ENCODE measurements at places on chromosomes 12 and 14.

DNA sequence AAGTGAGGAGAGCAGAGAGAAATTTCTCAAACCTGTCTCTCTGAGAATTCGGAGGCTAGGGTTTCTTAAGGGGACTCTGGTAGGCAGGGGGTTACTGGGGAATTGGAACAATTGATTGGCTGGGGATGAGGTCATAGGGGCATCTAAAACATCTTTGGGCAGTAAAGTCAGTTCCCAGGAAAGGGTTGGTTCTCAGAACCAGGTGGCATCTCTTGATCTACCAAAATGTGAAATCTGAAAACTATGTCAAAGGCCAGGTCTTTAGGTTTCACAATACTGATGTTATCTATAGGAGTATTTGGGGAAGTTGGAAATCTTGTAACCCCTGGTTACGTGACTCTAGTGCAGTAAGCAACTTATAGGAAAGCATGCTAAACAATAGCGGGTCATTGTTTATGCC is 6.9 kb downstream of the C12orf75 start:
- no peak for DNase-seq
- peaks cover 3% of the 10 kb centered on the region for H3K36me3 ChIP-seq
- peaks cover 8% of the 10 kb centered on the region for H3K4me1 ChIP-seq
- no peak overlapping the region for H3K27ac ChIP-seq
- H3K4me3 ChIP-seq, result no peak overlapping the region
- no peaks in the 10 kb centered on the region for H3K27me3 ChIP-seq

GRCh38 chr12:78191611-78192010 is 360.9 kb downstream of the NAV3 start:
- no peaks in the 10 kb centered on the region for H3K36me3 ChIP-seq
- no peak overlapping the region for H3K27ac ChIP-seq
- H3K27me3 ChIP-seq, result no peaks in the 10 kb centered on the region
- DNase-seq, result no peak

DNA sequence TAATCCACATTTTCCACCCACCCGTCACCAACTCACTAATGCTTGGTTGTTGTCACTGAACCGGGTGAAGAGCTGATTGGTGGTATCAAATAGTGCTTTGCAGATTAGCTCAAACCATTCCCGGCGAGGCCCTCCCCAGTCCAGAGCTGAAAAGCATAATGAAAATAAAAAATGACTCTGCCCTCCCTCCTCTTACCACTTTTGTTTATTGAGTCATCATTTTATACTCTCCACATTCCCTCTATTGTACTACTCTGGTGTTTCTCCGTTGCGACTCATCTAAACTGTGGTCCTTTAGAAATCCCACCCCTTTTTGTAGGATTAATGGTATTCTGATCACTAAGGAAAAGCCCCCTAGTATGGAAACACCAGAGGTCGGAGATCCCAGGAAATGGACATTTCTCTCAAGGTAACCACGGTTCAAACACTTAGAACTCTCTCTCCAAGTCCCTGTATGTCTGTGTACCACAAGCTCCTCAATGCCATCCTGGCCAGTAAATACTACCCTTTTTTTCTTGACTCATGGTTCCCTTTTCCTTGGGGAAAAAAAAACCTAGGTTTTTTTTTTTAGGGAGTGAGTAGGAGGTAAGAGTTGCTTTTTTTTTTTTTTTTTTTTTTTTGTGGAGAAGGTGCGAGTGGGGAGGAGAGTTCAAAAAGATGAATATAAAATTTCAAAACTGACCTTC is 42.0 kb downstream of the AREL1 start:
- no peak overlapping the region for H3K27ac ChIP-seq
- no peaks in the 10 kb centered on the region for H3K4me1 ChIP-seq
- no peak for DNase-seq
- H3K4me3 ChIP-seq, result no peak overlapping the region
- peaks cover 5% of the 10 kb centered on the region for H3K36me3 ChIP-seq
- no peaks in the 10 kb centered on the region for H3K27me3 ChIP-seq

DNA sequence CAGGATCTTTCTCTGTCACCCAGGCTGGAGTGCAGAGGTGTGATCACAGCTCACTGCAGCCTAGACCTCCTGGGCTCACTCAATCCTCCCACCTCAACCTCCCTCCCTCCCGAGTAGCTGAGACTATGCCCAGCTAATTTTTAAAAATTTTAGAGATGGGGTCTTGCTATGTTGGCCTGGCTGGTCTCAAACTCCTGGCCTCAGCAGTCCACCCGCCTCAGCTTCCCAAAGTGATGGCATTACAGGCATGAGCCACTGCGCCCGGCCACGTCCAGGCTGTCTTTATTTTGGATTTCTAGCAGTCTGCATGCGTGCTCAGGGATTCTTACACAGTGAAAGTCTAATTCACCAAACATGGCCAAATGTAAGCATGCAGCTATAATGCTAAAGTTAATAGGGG is 17.8 kb downstream of the SLC8B1 start:
- H3K4me3 ChIP-seq, result no peak overlapping the region

GRCh38 chr12:59597385-59597781 is 1.6 kb downstream of the SLC16A7 start:
- H3K27ac ChIP-seq, result peak overlapping the region; percentile 92
- DNase-seq, result peak; percentile 41
- H3K36me3 ChIP-seq, result peaks cover 3% of the 10 kb centered on the region
- H3K4me3 ChIP-seq, result peak overlapping the region; percentile 85
